Tibial nerve (tissue), 4 donors: ENCODE measurements at places on chromosomes 5 and 9. TPM values are rescaled to one million over a fixed set of nuclear protein-coding genes. Genes with fewer than 3 reads are reported as not detected.

The ADAMTSL1 gene
- total RNA-seq = 11.9 TPM

The PHF24 gene
- total RNA-seq = 0.60 TPM

The NUTM2F gene
- total RNA-seq = not detected

The OR1Q1 gene
- not detected for total RNA-seq

The FRRS1L gene
- total RNA-seq = 1.7 TPM

The LCN15 gene
- total RNA-seq = not detected

The ZNF169 gene
- 55.7 TPM for total RNA-seq

The GFPT2 gene
- 43.2 TPM for total RNA-seq

The HMCN2 gene
- 53.7 TPM for total RNA-seq

The CAMK2A gene
- total RNA-seq = 0.20 TPM

The SCGB3A2 gene
- not detected for total RNA-seq
